ENCODE measurements at places on chromosomes 13 and 19. TPM values are rescaled to one million over a fixed set of nuclear protein-coding genes. Genes with fewer than 3 reads are reported as not detected.

GRCh38 chr13:70098669-70099068 lies 9.0 kb upstream of the ATXN8OS start:
- H3K4me1 ChIP-seq, result no peaks in the 10 kb centered on the region
- no peak overlapping the region for H3K4me3 ChIP-seq
- no peaks in the 10 kb centered on the region for H3K36me3 ChIP-seq

Gene SNRNP70
- total RNA-seq, result 165 TPM

Gene ZNF331
- 71.4 TPM for total RNA-seq

GRCh38 chr13:51849145-51850101 lies 4.4 kb upstream of the TMEM272 start:
- H3K4me3 ChIP-seq, result no peak overlapping the region
- peak; percentile 44 for DNase-seq
- peaks cover 19% of the 10 kb centered on the region for H3K4me1 ChIP-seq
- H3K36me3 ChIP-seq, result no peaks in the 10 kb centered on the region

DNA sequence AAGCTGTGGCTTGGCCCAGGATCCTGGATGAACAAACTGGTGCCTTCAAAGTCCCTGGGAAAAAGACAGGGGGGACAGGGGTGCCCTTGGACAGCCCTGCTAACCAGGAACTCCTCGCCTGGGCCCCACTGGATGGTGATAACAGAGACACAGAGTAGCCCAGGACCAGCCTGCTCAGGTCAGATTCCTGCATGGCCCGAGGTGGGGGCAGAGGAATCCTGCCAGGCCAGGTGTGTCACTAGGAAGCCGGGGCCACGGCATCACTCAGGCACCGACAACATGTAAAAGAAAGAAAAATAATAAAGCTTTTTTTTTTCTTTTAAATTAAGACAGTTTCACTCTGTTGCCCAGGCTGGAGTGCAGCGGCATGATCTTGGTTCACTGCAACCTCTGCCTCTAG lies 5.6 kb upstream of the RPL18A start:
- no peak overlapping the region for H3K4me3 ChIP-seq
- no peak overlapping the region for H3K27ac ChIP-seq
- no peaks in the 10 kb centered on the region for H3K27me3 ChIP-seq
- peaks cover 38% of the 10 kb centered on the region for H3K4me1 ChIP-seq
- peaks cover 5% of the 10 kb centered on the region for H3K36me3 ChIP-seq
- DNase-seq, result no peak

DNA sequence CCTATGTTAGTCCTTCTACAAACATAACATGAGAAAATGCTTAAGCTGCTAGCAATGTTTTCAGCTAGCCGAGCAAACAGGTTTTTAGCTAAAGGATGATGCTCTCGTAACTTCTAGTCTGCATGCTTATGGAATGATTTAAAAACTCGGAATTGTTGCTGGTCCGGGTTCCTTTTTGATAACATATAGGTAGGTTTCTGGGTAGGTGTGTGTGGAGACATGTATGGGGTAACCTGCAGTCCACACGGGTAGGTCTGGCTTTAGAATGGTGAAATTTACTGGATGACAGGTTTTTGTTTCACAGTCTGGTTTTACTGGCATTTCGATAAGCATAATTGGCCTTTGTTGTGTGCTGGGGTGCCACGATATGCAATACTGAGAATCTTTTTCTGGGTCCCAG lies 4.4 kb downstream of the ZNF813 start:
- H3K27me3 ChIP-seq, result no peaks in the 10 kb centered on the region
- H3K4me3 ChIP-seq, result no peak overlapping the region
- H3K27ac ChIP-seq, result no peak overlapping the region
- H3K4me1 ChIP-seq, result peaks cover 26% of the 10 kb centered on the region

GRCh38 chr19:58332697-58333096 lies 5.9 kb downstream of the ZSCAN22 start:
- H3K27ac ChIP-seq, result no peak overlapping the region
- no peak overlapping the region for H3K4me3 ChIP-seq
- peaks cover 1% of the 10 kb centered on the region for H3K36me3 ChIP-seq
- no peaks in the 10 kb centered on the region for H3K27me3 ChIP-seq
- H3K4me1 ChIP-seq, result no peaks in the 10 kb centered on the region

GRCh38 chr19:39874404-39874803 lies 28.2 kb upstream of the FBL start:
- no peaks in the 10 kb centered on the region for H3K27me3 ChIP-seq
- H3K4me1 ChIP-seq, result no peaks in the 10 kb centered on the region
- no peak overlapping the region for H3K4me3 ChIP-seq
- H3K36me3 ChIP-seq, result no peaks in the 10 kb centered on the region
- no peak for DNase-seq

Measured in activated T-cell treated with anti-CD3 and anti-CD28 coated beads, Interleukin-2, amount 50 U/mL, for 72 hours (primary cell).